ENCODE measurements at places on chromosomes 3 and 15.

- no peak for DNase-seq
Measured at GRCh38 chr15:72200395-72201237, 3.0 kb upstream of the GRAMD2A start.

- no peak for DNase-seq
Measured at GRCh38 chr3:46984591-46985459, 5.4 kb downstream of the NBEAL2 start.

DNA sequence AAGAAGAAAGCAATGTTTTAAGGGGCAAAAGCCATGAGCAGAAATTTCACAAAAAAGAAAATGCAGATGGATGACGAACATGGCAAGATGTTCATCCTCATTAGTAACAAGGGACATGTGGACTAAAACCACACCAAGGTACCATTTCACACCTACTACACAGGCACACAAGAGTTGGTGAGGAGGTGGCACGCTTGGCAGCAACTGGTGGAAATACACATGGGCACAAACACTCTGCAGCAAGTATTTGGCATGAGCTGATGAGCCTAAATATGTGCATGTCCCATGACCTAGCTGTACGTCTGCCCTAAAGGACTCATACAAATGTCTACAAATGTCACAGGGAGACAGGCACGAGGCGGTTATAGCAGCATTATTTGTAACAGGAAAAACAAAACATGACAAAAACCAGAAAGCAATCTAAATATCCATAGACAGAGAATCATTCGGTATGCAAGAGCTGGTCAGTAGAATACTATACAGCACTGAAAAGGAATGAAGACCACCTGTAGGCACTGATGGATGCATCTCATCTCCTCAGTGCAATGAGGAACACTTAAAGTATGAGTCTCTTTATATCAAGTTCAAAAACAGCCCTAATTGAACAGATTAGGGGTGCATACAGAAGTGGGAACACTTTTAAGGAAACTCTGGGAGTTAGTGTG, 11.5 kb upstream of the FBLN2 start:
- DNase-seq = no peak

DNA sequence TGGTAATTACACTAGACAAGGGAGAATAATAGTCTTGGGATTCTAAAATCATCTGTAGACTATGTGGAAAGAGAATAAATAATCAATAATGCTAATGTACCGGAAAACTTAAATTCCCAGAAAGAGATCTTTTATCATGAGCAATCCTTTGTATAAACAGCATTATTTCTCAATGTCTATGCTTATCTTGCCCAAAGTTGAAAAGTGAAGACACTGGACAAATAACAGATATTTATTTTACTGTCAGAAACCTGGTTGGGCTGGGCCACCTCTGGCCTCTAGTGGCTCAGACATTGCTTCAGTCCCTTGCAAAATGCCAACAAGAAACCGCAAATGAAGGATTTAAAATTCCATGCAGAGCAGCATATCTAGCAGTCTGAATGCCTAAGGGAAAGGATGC, 409.9 kb downstream of the FHIT start:
- no peak for DNase-seq

DNA sequence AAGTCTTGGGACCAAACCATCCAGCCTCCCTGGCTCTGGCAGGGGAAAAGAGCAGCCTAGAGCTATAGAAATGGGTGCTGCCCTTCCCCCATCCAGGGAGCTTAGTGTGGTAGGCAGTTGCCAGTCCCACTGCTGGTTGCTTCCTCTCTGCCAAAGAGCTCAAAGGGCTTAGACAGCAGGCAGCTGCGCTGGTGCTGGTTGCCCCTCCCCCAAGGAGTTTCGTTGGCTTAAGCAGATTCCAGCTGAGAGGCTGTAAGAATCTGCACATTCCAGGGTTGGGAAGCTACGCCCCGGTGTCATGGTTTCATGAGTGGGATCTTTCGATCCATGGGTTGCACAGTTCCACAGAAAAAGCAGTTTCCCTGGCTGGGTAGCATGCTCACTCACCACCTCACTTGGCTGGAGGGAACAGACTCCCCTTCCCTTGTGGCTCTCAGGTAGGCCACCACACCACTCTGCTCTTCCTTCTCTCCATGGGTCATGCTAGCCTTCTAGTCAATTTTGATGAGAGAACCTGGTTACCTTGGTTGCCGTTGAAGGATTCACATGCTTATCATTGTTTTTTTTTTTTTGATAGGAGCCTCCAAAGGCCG, 195.1 kb downstream of the EPHA6 start:
- no peak for DNase-seq

DNA sequence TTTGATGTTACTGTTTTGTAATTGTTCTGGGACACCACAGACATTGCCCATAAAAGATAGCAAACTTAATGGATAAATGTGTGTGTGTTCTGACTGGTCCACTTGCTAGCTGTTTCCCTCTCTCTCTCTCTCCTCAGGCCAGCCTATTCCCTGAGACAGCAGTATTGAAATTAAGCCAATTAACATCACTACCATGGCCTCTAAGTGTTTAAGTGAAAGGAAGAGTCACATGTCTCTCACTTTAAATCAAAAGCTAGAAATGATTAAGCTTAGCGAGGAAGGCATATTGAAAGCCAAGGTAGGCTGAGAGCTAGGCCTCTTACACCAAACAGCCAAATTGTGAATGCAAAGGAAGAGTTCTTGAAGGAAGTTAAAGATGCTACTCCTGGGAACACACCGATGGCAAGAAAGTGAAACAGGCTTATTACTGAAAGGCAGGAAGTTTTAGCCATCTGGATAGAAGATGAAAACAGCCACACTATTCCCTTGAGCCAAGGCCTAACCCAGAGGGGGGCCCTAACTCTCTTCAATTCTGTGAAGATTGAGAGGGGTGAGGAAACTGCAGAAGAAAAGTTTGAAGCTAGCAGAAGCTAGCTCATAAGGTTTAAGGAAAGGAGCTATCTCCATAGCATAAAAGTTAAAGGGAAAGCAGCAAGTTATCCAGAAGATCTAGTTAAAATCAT, 295.1 kb downstream of the CHST2 start:
- no peak for DNase-seq

DNA sequence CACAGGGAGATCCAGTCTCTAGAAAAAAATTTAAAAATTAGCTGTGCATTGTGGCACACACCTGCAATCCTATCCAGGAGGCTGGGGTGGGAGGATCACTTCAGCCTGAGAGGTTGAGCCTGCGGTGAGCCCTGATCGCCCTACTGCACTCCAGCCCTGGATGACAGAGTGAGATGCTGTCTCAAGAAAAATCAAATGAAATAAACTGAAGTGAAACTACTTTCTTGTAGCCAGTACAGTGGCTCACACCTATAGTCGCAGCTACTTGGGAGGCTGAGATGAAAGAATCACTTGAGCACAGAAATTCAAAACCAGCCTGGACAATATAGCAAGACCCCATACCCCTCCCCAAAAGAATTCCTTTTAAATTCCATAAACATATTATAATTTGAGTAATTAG, 35.4 kb downstream of the SMARCC1 start:
- DNase-seq = no peak

DNA sequence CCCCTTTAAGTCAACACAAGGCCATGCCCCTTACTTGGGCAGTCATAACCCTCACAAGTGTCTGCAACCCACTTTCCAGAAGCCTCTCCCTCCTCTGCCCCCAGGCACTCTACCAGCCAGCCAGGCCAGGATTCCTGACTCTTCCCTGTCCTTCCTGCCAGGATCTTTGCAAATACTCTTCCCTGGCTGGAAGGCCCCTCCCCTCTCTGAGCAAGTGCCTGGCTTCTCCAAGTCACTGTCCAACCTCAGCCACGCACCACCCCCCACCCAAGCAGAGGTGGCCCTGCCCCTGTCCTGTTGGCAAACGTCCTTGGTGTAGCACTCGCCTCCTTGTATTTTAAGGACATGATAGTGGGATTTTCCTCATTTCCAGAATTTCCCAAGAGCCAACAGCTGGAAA, 54.7 kb upstream of the USP3 start:
- no peak for DNase-seq

DNA sequence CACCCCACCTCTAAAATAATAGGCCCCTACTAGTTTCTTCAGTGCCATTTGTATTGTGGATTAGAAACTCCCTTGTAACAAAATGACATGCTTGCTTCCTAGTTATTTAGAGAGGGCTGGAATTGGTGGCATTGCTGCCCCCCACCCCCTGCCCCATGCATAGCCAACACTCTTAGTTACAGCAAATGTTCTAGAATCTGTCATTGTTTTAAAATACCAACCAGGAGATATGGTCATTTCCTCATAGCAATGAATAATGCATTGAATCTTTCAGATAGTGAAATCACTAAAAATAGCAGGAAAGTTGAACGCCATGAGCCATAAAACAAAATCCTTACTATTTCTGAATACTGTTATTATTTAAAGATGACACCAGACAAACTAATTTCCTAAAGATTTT, 292.5 kb downstream of the ARPP21 start:
- no peak for DNase-seq

- DNase-seq = no peak
Measured at GRCh38 chr3:169497567-169498257, 165.8 kb downstream of the MECOM start.

DNA sequence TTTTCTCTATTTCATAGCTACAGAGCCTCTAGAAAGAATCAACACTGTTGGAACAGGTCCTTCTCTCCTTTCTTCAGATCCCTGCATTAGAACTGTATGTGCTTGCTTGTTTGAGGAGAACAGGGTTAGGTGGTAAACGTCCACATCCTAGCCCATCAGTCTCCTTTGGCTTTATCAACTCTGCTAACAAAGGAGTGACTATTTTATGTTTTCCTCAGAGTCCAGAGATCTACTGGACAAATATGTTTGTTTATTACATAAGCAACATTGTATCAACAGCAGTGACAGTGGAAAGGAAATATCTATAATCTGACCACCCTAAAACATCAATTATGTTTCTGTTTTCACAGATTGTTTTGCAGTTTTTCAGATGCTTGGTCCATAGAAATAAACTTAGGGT, 39.6 kb downstream of the CMSS1 start:
- DNase-seq = no peak

DNA sequence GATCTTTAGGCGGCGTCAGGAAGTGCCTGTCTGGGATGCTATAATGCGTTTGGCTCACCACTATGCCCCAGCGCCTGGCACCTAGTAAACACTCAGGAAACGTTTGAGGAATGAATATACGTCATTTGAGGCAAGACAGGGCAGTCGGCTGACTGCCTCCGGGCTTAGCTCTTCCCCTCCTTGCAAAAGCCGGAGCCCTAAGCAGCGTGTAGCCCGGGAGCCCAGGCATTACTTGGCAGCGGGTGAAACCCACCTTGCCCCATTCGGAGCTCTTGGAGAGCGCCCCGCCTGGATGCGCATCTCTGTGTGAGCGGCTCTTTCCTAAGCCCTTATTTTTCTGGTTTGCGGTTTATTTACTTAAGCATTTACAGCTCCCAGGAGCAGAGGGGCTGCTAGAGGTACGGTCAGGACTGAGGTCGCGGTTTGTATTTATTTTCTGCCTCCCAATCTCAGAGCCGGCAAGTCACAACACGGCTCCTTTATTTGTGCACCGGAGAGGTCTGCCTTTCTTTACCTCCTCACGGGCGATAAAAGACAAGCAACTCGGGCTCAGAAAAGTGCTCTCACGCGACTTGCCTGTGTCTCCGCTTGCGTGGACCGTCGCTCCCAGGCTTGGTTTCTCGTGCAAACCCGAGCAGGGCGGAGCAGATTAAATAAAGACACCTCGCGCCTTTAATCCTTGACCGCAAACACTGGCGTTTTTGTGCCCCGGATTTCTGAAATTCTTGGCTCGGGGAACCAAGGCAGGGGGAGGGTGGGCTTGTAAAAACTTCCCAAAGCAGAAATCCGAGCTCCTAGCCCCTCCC, 737 bp upstream of the ITPR1 start:
- DNase-seq = peak; percentile 44

DNA sequence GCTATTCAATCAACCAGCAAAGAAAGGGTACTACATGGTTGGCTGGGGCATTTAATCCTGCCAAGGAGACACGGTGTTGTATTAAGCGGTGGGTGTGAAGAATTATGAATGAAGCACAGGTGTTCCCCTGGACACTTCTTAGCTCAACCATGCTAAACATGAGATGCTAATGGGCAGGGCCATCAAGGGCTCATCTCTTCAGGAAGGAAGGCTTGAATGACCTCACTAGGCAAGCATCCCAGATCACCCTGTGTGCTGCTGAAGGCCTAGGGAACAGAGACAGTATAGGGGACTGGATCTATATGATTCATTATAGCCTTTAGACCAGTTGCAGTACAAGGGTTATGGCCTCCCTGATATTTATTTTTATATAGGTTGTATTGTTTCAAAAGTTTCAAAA, 221.3 kb upstream of the SLCO3A1 start:
- no peak for DNase-seq

GRCh38 chr15:74431645-74432044, 2.1 kb downstream of the SEMA7A start:
- no peak for DNase-seq

DNA sequence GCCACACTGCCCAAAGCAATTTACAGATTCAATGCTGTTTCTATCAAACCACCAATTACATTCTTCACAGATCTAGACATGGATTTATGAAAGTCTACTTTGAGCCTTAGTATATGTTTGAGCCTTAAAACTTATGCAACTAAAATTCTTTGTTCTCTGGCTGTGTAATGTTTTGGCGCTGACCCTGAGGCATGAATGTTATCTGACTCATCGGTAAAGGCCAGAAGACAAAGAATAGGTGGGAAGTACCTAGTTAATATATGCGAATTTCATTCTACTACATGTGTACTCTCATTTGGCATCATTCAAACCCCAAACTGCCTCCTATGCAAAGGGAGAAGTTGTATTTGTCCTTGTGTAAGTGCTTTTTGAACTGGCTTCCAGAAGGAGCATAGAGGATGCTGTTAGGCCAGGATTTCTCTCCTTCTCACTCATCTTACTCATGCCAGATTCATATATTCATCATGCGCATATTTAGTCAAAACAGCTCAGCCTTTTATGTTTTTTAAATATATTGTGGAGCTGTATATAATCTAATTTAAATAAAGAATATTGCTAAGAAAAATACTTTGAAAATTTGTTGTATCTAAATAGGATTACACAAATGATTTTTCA, 204.2 kb downstream of the NFKBIZ start:
- DNase-seq = no peak

GRCh38 chr15:100124361-100124760, 217.4 kb downstream of the ADAMTS17 start:
- no peak for DNase-seq

DNA sequence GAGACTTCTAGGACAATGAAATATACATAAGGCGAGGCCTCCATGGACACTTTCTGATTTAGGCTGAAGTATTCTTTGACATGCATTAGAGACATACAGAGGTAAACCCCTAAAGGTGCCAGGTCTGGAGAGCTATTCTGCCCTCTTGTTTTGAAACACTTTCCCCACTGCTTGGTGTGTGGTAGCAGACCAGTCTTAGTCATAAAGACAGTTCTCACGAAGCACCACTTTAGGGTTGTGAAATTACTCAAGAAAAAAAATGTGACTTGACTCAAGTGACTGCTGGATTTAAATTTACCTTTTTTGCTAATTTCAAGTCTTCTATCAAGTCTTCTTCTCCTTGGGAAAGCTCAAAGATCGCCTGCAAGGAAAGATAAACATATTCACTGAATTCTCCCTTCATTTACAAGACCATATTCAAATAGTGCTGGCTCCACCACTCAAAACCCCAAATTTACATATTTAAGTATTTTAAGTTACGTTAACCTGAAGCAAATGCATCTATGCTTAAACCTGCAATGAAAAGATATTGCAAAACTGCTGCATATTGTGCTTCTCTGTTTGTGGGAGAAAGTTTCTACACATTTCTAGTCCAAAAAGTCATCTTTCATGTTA, 48.4 kb downstream of the ARHGEF3 start:
- DNase-seq = peak; percentile 30

GRCh38 chr15:61910839-61911369, 149.3 kb downstream of the VPS13C start:
- DNase-seq = no peak

Measured in CD4-positive, alpha-beta T cell treated with Interleukin-6 at 100 ng/mL for 8 hours (primary cell).